ENCODE measurements at places on chromosomes 7 and 10.

GRCh38 chr7:152664636-152665035, 11.3 kb downstream of the XRCC2 start:
- no peak for DNase-seq

GRCh38 chr10:43939939-43940820, 291.5 kb upstream of the ZNF32 start:
- DNase-seq: no peak

GRCh38 chr10:115998301-115998700, 274.7 kb downstream of the GFRA1 start:
- no peak for DNase-seq

- no peak for DNase-seq
Observed at GRCh38 chr7:22668971-22669401, 58.0 kb upstream of the IL6 start.

DNA sequence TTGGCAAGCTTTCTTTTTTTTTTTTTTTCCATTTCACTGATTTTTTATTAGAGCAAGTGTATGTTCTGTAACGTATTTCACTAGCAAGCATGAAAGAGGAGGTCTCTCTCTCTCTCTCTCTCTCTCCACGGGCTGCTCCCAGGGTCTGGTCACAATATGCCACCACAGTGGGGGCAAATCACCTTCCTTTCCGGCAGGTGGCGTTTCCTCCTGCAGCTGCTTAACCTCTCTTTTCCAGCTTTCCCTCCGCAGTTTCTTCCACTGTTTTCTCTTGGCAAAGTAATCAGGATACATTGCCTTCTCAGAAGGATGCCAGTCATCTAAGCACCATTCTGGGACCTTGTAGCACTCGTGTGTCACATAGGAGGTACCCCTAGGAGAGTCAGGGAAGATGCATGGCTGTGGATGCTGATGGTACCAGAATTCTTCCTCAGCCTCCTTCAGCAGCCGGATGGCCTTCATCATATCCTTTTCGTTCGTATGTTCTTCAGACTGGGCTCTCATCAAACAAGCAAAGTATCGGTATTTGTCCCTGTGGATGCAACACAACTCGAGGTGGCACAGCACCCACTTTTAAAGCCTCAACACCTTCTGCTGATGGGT, 197.3 kb upstream of the PODXL start:
- no peak for DNase-seq

DNA sequence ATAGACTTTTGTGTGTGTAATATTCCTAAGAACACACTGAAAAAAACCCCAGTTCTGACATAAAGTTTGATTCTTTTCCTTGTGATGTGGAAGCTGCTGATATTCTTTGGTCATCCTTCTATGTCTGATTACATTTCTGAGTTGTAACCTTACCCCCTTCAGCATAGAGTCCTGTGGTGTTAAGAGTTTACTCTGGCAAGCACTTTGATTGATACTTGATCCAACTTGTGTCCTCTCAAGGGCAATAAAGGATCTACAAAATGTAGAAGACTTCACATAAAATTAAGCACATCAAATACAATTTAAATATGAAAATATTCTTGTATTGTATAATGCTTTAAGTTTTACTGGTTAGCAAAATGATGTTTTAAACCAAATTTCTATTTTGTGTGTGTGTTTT, 221.7 kb upstream of the DKK1 start:
- DNase-seq: no peak

DNA sequence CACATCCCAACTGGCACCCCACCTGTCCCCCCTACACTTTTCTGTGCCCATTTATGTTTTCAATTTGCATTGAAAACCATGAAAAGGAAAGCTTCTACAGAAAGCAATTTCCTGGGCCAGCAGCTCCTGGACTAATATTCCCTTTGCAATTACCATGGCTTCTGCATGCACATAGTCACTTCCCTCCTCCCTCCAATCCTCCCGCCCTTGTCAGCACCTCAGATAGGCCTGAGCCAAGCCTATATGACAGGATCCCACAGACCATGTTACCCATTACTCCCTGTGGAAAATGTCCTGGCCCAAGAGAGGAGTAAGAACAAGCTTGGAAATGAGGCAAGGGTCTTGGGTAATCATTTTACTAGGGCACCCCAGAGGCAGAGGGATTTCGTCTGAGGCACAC, 38.1 kb downstream of the FBXW4 start:
- DNase-seq: no peak

GRCh38 chr7:51349820-51350545, 33.4 kb upstream of the COBL start:
- DNase-seq: no peak

- no peak for DNase-seq
Observed at GRCh38 chr7:55065511-55066229, 46.9 kb downstream of the EGFR start.

DNA sequence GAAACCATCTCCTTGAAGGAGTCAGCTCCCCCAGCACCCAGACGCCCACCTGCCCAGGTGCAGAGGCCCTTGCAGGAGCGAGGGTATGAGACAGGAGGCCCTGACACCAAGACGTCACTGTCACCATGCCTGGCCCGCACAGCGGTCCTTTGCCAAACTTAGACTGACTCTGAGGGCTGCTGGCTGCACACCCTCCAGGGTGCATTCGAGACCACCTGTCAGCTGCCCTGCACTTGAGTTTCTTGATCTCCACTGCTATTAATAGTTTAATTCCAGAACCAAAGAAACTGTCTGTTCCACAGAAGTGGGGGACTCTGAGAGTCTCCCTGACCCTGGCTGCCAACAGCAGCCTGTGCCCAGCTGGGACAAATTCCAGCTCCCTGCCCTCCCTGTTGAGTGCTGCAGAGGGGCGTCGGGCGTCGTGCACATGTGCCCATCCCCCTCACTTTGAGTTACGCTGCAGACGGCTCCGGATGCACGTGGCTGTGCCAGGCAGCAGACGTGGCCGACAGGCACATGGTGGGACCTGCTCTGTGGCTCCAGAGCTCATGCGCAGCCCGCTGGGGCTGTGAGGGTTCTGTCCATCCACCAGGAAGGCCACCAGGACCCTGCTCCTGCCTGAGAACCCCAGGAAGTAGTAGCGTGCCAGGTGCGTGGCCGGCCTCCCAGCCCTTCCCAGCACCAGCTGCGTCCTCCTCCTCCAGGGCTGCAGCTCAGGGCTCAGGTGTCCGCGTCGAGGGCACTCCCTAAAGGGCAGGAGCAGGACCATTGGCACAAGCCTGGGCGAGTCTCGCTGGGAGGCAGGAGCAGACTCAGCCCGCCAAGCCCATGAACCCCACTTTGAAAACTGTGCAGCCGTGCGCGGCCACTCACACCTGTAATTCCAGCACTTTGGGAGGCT, 24.8 kb downstream of the ELFN1 start:
- DNase-seq: no peak

GRCh38 chr10:11573497-11573896, 38.0 kb downstream of the USP6NL start:
- DNase-seq: no peak

GRCh38 chr10:6518791-6519429, 61.2 kb downstream of the PRKCQ start:
- no peak for DNase-seq

DNA sequence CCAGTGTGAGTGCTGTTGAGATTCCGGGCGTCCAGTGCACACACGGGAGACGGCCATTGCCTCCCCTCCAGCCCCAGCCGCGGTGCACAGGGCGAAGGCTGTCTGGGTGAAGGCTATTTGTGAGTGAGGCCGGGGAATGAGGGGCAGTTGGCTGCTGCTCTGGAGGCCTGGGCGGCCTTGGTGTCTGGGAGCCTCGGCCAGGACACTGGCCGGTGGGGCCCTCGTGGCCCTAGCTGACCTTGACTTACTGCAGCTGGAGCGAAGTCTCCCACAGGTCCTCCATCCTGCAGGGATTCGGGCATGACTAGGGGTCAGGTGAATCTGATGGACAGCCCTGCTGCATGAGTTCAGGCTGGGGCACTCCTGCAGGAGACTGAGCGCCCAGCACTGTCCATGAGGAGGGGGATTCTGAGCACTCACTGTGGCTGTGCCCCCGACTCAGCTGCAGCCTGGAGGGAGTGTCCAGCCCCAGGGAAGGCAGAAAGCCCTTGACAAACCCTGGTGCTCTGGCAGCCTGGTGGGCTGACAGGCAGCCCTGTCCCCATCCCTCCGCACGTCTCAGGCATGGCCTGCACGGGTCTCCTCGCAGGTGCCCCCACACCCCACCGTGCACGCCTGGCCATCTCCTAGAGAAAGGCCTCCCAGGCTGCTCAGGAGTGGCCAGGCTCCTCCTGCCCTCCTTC, 52.7 kb upstream of the FAM20C start:
- DNase-seq: no peak

DNA sequence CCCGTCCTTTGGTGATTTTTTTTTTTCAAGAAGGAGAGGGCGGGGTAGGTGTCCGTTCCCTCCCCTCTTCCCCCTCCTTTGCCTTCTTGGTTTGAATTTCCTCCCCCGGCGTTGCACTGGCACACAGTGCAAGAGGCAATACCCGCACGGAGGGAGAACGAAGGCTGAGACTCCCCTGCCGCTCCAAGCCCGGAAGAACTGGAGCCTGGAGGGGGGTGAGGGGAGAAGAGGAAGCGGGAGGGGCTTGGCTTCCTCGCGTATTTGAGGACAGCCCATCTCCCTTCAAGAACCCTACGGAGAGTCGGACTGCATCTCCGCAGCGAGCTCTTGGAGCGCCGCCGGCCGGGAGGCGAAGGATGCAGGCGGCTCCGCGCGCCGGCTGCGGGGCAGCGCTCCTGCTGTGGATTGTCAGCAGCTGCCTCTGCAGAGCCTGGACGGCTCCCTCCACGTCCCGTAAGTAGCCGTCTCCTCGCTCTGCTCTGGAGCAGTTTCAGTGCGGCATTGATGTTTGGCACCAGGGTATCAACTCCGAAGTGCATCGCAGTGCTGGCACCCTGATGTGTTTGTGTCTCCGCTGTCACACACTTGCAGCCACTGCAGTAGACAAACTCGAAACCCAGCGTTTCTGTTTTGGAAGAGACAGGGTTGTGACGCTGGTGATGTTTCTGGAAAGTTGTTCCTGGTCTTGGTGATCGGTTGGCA, at the start of gene CNTNAP2:
TSS of gene CNTNAP2 (plus strand) at position 281 of the 702 bp plus-strand sequence. CDS start at position 357, 76 bp downstream.
- no peak for DNase-seq

- no peak for DNase-seq
Observed at GRCh38 chr10:58996063-58996462, 180.4 kb upstream of the PHYHIPL start.

DNA sequence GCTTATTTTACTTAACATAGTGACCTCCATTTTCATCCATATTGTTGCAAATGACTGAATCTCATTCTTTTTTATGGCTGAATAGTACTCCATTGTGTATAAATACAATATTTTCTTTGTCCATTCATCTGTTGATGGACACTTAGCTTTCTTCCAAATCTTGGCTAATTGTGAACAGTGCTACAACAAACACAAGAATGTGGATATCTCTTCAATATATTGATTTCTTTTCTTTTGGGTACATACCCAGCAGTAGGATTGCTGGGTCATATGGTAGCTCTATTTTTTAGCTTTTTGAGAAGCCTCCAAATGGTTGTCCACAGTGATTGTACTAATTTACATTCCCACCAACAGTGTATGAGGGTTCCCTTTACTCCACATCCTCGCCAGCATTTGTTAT, 58.0 kb downstream of the CREB5 start:
- DNase-seq: no peak

DNA sequence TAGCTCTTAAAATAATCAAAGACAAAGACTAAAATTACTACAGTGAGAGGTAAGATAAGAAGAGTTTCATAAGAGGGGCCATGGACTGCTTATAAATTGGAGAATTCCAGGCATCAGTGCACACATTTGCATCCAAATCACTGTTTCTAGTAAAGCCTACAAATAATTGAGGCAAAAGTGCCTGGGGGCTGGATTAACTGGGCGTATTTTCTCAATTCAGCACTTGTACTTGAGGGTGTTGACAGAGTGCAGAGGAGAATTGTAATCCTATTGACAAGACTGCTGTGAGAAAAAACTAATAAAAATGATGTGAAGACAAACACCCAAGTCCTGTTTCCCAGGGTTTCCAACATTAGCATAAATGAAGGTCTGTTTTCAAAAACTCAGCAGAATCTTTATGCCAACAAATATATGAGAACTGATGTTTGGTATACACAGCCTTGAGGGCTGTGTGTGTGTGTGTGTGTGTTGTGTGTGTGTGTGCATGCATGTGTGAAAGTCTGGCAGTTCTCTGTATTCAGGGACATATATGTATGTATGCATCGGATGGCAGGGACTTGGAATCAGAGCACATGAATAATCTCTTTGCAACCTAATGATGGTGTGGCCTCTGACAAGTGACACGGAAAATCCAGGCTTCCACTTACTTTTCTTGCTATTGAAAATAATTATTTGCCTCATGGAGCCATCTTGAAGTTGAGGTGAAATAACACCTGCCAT, 182.1 kb upstream of the CDC14C start:
- DNase-seq: no peak

GRCh38 chr7:3880228-3880987, 579.4 kb downstream of the SDK1 start:
- no peak for DNase-seq

- DNase-seq: no peak
Observed at GRCh38 chr7:37315772-37316715, 132.6 kb downstream of the ELMO1 start.

- peak; percentile 23 for DNase-seq
Observed at GRCh38 chr7:43872406-43873110, 3.2 kb upstream of the MRPS24 start.

DNA sequence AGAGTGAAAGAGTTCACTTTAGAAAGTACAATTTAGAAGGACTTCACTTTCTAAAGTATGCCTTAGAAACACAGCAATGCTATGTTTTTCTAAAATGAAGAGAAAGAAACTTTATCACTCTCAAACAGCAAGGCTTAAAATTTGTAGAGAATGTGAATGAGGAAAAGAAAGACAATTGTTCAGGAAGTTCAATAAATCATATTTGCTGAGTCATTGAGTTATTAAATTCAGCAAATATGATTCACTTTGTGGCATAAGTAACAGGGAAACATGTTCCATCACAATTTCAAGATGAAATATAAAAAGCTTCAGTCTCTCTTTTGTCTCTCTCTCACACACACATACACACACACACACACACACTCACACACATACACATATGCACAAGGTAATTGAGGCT, 187.9 kb downstream of the PCDH15 start:
- DNase-seq: no peak

- DNase-seq: no peak
Observed at GRCh38 chr10:130401860-130402765, 265.9 kb downstream of the GLRX3 start.

DNA sequence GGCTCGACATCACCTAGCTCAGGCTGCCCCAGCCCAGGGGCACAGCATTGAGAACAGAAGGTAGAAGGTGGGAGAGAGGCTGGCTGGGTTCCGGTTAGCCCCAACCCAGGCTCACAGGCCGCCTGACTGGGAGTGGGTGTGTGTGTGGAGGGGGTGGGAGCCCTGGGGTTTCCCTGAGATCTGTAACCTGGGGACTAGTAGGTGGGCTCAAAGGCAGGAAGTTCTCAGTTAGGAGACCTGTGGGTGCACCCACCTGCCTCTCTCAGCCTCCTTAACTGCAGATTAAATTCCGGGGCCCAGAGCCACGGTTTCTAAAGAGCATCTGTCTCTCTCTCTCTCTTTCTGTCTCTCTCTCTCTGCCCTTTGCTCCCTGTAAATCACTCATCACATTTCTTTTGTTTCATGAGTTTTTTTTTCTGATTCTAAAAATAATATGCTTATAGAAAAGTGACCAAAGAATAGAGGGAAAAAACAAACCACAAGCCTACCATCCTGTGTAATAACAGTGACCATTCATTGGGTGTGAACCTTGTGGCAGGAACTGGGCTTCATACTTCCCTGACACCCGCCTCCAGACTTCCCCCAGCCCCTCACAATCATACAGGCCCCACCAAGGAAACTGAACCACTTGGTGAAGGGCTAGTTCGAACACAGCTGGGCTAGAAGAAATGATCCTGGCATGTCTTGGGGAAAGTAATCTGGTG, 83.4 kb upstream of the SMNDC1 start:
- no peak for DNase-seq
